CD4-positive, alpha-beta T cell (primary cell): ENCODE measurements at places on chromosomes 3 and 15. TPM values are rescaled to one million over a fixed set of nuclear protein-coding genes. Genes with fewer than 3 reads are reported as not detected.

GRCh38 chr3:8875836-8876235, 87.4 kb downstream of the RAD18 start:
- no peak overlapping the region for H3K4me3 ChIP-seq
- no peak for DNase-seq
- no peak overlapping the region for H3K27ac ChIP-seq
- no peaks in the 10 kb centered on the region for H3K36me3 ChIP-seq

Gene MGA
- total RNA-seq, result 33.9 TPM

DNA sequence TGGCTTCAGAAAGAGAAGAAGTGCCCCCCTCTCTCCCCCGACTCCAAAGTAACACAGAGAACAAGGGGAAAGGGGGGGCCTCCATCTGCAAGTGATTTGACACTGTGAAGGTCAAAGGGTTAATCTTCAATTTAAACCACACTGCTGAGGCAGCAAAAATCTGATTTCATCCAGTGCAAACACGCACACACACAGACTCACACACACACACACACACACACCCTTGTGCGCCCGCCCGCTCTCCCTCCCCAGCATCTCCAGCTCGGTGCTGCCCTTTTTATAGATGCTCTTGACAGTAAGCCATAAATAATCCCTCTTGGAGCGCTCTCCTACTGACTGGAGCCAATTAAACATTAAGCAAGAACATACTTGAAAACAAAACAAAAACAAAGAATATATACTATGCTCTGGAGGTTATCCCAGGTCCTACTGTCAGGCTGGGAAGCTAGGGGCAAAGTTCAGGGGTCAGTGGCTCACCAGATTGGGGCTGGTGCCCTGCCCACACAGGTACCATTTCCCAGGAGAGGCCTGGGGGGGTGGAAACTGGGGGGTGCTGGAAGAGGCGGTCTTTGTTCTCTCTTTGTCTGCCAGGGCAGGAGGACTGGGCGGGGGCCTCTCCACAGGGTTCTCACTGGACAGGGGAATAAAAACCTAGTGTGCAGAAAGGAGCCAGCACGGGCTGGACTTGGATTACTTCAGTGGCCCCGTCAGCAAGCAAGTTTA, 16.3 kb downstream of the BMF start:
- no peak for DNase-seq
- no peaks in the 10 kb centered on the region for H3K27me3 ChIP-seq
- no peak overlapping the region for H3K27ac ChIP-seq
- peaks cover 2% of the 10 kb centered on the region for H3K36me3 ChIP-seq
- no peak overlapping the region for H3K4me3 ChIP-seq

GRCh38 chr3:81968658-81969057, 207.2 kb upstream of the GBE1 start:
- no peaks in the 10 kb centered on the region for H3K27me3 ChIP-seq
- H3K4me3 ChIP-seq, result no peak overlapping the region
- no peak overlapping the region for H3K27ac ChIP-seq
- no peak for DNase-seq

Gene ADGRG7
- not detected for total RNA-seq

Gene GOLGA8O
- total RNA-seq, result 1.2 TPM

Gene ANP32A
- 55.1 TPM for total RNA-seq

Gene ITIH1
- not detected for total RNA-seq

GRCh38 chr3:179063945-179064560, 7.6 kb downstream of the ZMAT3 start:
- no peak for DNase-seq
- H3K4me3 ChIP-seq, result no peak overlapping the region
- H3K27ac ChIP-seq, result no peak overlapping the region
- peaks cover 3% of the 10 kb centered on the region for H3K4me1 ChIP-seq
- no peaks in the 10 kb centered on the region for H3K27me3 ChIP-seq

DNA sequence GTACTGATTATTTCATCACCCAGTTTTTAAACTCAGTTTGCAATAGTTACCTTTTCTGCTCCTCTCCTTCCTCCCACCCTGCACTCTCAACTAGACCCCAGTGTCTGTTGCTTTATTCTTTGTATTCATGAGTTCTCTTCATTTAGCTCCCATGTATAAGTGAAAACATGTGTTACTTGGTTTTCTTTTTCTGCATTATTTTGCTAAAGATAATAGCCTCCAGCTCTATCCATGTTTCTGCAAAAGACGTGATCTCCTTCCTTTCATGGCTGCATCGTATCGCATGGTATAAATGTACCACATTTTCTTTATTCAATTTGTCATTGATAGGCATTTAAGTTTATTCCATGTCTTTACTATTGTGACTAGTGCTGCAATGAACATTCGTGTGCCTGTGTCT, 79.0 kb downstream of the NAALADL2 start:
- no peak for DNase-seq
- H3K27me3 ChIP-seq, result no peaks in the 10 kb centered on the region
- H3K4me3 ChIP-seq, result no peak overlapping the region
- H3K36me3 ChIP-seq, result no peaks in the 10 kb centered on the region
- no peak overlapping the region for H3K27ac ChIP-seq
- no peaks in the 10 kb centered on the region for H3K4me1 ChIP-seq

DNA sequence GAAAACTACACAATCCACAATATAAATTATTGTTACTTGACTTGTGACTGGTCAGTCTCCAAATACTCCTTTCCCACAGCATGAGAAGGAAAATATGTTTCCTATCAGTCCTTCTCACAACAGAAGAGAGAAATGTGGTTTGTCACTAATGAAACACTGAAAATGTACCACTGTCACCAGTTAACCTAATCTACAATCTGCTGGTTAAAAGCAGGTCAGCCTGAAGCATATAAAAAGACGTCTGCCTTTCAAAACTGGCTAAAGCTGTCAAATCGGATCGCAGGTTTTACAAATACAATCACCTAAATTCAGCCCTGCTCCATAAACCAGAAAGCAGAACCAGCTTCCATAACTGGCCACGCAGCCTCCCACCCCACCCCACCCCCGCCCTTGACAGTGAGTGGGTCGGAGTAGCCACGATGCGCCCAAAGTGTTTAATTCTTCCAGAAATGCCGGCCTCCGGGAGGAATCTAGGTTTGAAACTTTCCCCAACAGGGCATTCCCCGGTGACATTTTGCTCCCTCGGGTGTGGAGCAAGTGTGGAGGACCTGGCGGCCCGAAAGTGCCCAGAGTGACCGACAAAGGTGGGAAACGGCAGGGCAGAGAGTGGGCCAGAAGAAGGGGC, 682 bp downstream of the ETFA start:
- peak overlapping the region; percentile 42 for H3K27ac ChIP-seq
- peak; percentile 11 for DNase-seq
- H3K4me3 ChIP-seq, result peak overlapping the region; percentile 98
- H3K4me1 ChIP-seq, result peaks cover 15% of the 10 kb centered on the region

DNA sequence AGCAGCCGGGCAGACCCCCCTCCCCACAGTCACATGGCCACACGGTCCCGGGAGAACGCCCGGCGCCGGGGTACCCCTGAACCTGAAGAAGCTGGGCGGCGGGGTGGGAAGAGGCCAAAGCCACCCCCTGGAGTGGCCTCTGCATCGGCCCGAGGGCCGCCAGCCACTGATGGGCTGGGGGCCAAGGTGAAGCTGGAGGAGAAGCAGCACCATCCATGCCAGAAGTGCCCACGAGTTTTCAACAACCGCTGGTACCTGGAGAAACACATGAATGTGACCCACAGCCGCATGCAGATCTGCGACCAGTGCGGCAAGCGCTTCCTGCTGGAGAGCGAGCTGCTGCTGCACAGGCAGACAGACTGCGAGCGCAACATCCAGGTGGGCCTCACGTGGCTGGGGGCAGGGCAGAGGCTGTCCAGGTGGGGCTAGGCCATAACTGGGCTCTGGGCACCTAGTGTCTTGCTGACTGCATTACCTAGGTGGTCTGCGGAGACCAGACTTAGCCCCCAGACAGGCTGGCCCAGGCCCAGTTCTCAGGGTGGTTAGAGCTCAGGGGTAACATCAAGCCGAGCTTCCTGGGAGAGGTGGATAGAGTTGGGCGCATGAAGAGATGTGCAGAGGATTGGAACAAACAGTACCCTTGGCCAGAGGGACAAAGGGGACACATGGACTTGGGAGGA, 6.1 kb downstream of the ZBTB47 start:
- H3K27ac ChIP-seq, result no peak overlapping the region
- no peaks in the 10 kb centered on the region for H3K36me3 ChIP-seq
- no peak for DNase-seq
- H3K27me3 ChIP-seq, result no peaks in the 10 kb centered on the region

DNA sequence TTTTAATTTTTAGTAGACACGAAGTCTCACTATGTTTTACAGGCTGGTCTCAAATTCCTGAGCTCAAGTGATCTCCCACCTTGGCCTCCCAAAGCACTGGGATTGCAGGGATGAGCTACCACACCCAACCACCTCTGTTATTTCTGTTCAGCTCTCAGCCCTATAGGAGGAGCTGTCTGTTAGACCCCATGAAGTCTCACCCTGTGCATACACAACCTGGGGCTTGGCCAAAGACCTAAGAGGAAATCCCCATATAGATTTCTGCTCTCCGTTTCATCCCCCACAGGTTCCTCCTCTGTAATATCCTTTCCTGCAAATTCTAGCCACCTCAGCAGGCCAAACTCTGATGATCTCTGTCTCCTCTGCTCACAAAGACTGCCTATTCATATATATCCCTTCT, 56.6 kb upstream of the CTDSPL2 start:
- no peak for DNase-seq
- H3K27me3 ChIP-seq, result no peaks in the 10 kb centered on the region
- H3K27ac ChIP-seq, result no peak overlapping the region

Gene IL16
- 168 TPM for total RNA-seq

GRCh38 chr15:70902107-70902506, 9.5 kb downstream of the LRRC49 start:
- no peak for DNase-seq
- no peak overlapping the region for H3K27ac ChIP-seq
- H3K36me3 ChIP-seq, result no peaks in the 10 kb centered on the region
- peaks cover 2% of the 10 kb centered on the region for H3K27me3 ChIP-seq
- no peak overlapping the region for H3K4me3 ChIP-seq
- no peaks in the 10 kb centered on the region for H3K4me1 ChIP-seq

DNA sequence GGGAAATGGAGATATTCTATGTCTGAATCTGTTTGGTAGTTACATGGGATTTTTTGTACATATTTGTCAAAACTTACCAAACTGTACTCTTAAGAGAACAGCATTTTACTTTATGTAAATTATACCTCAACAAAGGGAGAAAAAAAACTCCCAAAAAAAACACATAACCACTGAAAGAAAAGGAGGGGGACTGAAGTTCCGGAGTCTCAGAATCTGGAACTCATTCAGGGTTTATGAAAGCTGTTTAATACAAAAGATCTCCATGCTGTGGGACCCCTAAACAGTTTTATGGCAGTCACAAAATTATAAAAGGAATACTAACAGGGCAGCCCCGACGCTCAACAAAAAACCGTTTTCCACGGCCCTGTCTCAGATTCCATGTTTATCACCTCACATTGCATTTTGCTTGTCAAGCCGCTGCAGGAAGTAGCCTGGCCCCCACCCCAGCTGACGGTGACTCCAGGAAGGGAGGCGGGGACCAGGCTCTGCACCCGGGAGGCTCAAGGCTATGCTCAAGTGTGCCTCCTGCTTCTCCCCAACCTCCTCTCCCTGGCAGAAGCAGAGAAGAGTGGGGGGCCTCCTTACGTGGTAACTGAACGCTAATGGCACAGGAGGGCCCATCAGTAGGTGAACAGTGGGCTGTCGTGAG, 29.3 kb downstream of the RFT1 start:
- no peak for DNase-seq
- H3K27me3 ChIP-seq, result no peaks in the 10 kb centered on the region
- H3K27ac ChIP-seq, result no peak overlapping the region
- peaks cover 59% of the 10 kb centered on the region for H3K36me3 ChIP-seq
- H3K4me1 ChIP-seq, result peaks cover 37% of the 10 kb centered on the region
- no peak overlapping the region for H3K4me3 ChIP-seq

DNA sequence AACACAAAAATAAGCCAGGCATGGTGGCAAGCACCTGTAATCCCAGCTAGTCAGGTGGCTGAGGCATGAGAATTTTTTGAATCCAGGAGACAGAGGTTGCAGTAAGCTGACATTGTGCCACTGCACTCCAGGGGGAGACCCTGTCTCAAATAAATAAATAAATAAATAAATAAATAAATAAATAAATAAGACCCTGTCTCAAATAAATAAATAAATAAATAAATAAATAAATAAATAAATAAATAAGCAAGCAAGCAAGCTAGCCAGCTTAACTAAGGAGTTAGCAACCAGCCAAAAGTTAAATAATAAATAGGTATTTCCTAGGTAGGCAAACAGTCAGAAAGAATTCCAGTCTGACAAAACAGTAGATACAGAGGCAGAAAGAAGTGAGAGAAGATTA, 123.9 kb downstream of the GALK2 start:
- H3K27me3 ChIP-seq, result no peaks in the 10 kb centered on the region
- H3K36me3 ChIP-seq, result peaks cover 43% of the 10 kb centered on the region
- H3K4me1 ChIP-seq, result no peaks in the 10 kb centered on the region
- H3K27ac ChIP-seq, result no peak overlapping the region

DNA sequence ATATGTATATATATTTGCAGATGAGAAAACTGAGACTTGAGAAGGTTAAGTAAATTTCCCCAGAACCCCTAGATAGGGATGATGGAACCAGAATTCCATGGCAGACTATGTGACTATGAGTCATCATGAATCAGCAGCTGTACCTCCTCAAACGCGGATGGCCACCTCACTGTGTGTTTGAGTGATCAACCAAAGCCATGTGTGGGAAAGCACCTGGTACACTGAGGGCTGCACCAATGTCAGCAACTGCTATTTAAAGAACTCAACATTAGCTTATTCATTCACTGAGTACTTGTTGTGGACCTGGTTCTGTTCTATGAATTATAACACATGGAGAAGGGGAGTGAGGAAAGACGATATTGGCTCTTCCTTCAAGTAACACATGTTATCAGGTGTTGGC, 377.0 kb downstream of the GAP43 start:
- H3K36me3 ChIP-seq, result no peaks in the 10 kb centered on the region
- no peak overlapping the region for H3K27ac ChIP-seq
- DNase-seq, result no peak
- H3K4me3 ChIP-seq, result no peak overlapping the region
- no peaks in the 10 kb centered on the region for H3K4me1 ChIP-seq

DNA sequence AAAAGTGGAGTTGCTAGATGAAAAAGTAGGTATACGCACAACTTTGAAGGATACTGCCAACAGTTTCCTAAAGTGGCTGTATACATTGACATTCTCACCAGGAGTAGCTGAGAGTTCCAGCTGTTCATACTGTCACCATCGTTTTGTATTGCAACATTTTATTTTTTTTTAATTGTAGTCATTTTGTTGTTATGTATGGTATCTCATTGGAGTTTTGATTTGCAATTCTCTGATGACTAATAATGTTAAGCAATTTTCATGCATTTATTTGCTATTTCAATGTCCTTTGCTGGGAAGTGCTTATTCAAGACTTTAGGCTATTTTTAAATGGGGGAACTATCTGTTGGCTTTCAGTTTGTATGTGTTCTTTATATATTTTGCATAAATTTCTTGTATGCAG, 185.1 kb upstream of the TGFBR2 start:
- no peak for DNase-seq
- no peaks in the 10 kb centered on the region for H3K36me3 ChIP-seq
- H3K4me1 ChIP-seq, result no peaks in the 10 kb centered on the region
- no peak overlapping the region for H3K4me3 ChIP-seq
- H3K27me3 ChIP-seq, result no peaks in the 10 kb centered on the region
- H3K27ac ChIP-seq, result no peak overlapping the region
